H54 (cell line): ENCODE measurements at places on chromosomes 13 and 19.
A peak's percentile ranks its signal among the peaks of the same experiment; 100 is the strongest.

- no peak for DNase-seq
These were observed 44.0 kb downstream of the BRD4 start for GRCh38 chr19:15288146-15288963.

DNA sequence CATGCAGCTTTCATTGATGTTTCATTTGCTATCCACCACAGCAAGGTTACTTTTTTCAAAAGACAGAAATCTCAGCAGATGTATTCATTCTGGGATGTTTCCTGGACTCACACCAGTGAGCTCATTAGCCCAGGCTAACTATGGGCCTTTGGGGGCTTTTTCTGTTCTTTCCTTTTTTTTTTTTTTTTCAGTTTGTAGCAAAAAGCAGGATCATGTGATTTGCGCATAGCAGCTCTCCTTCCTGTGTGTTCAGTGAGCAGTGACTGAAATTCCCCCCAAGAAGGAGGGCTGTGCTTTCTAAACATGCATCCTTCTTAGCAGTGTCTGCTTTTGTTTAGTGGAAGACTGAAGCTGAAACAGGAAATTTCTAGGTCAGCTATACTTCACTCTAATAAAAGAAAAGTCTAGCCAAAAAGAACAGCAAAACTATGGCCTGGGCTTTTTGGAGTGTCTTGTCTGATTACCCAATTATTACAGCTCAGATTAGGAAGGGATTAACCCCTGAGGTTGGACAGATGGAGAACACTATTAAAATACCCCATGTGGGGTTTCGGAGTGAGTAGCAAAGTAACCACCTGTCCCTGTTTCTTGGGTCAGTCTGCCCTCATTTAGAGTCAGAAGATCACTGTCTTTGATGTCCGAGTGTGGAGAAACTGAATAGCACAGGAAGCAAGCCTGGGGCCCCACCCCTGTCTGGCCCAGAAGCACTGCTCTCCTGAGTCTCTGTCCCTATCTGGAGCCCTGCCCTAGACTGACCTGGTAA, 8.9 kb upstream of the AMER2 start:
- no peak for DNase-seq

- no peak for DNase-seq
These were observed 445.7 kb downstream of the RFC3 start for GRCh38 chr13:34263681-34264080.

GRCh38 chr13:43664700-43665191, 122.0 kb downstream of the ENOX1 start:
- peak; percentile 1 for DNase-seq

DNA sequence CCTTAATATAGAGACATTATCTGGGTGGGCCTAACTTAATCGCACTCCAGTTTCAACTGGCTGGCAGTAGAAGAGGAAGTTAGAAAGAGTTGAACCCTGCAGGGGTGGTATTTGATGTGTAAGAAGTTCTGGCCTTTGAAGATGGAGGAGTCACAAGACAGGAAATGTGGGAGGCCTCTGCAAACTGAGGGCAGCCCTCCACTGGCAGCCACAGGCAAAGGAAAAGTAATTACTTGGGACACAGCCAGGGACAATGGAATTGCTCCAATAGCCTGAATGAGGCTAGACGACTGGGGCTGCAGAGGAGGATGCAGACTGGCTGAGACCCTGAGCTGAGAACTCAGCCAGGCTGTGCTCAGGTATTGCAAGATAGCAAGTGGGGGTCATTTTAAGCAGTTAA, 703.3 kb upstream of the ARGLU1 start:
- DNase-seq, result peak; percentile 59

- DNase-seq, result no peak
These were observed 136.1 kb downstream of the LACC1 start for GRCh38 chr13:44015811-44016210.
